ENCODE measurements at places on chromosomes 11 and 22. TPM values are rescaled to one million over a fixed set of nuclear protein-coding genes. Genes with fewer than 3 reads are reported as not detected.

DNA sequence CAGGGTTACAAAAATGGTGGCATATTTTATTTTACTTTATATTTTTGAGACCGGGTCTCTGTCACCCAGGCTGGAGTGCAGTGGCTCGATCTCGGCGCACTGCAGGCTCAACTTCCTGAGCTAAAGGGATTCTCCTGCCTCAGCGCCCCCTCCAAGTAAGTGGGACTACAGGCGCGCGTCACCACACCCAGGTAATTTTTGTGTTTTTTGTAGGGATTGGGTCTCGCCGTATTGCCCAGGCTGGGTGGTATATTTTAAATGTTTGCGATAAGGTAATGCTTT is 652 bp upstream of the FOSL1 start:
- no peak for DNase-seq

DNA sequence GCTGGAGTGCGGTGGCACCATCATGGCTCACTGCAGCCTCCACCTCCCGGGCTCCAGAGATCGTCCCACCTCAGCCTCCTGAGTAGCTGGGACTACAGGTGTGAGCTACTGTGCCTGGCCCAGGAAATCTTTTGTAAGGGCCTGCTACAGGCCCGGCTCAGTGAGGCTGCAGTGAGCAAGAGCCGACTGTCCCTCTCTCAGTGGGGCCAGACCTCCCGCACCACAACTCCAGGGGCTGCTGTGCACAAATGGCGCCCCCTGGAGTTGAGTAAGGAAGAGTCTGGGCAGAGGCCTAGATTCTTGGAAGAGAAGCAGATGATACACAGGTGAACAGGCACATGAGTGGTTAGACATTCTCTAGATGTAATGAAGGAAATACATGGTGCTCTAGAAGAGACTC is 7.0 kb downstream of the SERHL2 start:
- no peak for DNase-seq

DNA sequence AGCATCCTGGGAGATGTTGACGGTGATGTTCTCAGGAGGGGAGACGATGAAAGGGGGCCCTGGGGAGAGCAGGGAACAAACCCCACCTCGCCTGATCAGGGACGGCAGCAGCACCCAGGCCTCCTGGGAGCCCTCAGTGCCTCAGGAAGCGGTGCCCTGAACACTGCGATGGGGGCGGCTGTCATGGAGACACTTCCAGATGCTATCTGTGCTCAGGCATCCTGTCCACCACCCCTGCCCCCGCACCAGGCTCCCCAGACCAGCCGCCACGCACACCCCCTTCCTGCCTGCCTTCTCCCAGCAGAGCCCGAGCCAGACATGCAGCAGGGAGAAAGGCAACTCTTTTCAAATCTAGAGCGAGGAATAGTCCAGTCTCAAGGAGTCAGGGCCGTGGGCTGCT is 20.6 kb downstream of the IGSF9B start:
- no peak for DNase-seq

DNA sequence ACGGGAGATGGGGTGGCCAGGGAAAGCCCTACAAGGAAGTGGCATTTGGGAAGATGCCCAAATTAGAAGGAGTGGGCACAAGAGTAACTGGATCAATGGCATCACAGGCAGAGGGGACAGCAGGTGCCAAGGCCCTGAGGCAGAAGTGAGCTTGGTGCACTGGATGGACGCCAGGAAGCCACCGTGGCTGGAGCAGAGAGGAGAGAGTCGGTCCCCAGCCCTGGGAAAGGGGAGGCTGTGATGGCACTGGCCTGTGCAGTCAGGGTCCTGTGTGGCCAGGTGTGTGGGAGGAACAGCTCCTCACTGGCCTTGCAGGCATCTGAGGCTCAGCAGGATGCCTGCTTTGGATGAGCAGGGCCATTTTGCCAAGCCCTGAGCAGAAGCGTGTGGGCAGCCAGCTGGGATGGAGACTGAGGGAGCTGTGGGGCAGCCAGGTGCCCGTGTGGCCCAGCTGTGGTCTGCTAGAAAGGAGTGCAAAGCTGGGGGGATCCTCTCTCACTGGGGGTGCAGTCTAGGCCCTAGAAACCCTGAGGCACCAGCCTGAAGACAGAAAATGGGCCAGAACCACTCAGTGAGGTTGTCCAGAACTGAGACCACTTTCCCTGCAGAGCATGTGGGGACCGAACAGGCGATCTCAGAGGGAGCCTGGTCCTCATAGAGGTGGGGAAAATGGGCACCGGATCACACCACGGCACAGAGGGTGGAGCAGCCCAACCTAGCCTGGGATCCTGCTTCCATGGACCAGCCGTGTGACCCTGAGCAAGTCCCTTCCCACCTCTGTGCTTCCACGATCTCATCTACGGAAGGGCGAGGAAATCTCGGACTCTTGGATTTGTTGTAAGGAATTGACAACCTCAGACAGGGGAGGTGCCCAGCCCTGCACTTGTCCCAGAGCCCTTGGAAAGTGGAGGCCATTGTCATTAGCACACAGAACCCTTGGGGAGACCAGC is 78.6 kb upstream of the RTL6 start:
- no peak for DNase-seq

DNA sequence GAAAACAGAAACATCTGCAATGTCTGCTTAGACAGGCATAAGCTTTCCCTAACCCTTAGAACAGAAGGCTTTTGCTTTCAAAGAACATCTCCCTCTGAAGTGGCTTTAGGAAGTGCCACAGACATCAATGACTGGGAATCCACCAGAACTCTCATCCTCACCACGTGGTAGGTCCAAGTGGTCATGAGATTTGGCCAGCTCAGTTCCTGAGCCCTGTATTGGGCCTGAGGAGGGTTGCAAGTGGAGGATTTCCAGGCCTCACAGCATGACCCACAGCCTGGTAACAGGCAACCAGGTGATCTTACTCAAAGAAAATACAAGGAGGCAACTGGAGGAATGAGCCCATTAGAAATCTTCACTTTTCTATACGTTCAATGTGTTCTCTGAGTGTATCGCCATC is 1.6 kb downstream of the CASP1 start:
- no peak for DNase-seq

GRCh38 chr22:45225732-45226502 is 14.8 kb downstream of the KIAA0930 start:
- DNase-seq = peak; percentile 56

DNA sequence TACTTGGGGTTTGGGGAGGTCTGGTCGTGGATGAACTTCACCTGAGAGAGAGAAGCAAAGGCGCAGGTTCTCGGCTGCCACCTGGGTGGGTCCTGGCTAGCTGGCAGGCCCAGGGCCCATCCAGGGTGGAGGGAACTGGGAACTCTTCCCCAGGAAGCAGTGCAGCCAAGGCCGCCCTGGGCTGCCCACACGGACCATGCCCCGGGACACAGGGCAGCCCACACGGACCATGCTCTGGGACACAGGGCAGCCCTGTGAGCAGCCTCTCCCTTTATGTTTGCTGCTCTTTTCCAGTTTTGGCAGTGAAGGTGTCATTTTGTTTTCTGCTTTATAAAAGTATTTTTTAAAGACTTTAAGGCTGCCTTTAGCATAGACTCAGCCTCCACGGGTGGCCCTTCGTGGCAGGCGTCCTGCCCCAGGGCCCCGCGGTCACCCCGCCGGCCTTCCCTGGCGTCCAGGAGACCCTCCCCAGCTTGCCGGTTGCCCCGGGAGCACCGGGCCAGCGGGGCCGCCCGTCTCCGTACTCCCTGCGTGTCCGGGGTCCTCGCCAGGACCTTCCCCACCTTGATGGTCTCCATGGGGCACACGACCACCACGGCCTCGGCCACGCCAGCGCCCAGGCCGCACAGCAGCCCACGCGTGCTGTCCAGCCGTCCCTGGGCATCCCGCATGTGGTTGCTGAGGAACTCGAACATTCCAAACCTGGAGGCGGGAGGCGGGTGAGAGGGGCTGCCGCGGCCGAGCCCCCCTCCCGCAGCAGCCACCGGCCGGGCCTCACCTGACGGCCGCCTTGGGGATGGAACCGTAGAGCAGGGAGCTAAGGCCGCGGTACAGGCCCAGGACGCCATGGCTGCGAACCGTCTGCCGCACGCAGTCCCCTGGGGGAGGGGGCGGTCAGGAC is 1.1 kb downstream of the SLC25A1 start:
- no peak for DNase-seq

DNA sequence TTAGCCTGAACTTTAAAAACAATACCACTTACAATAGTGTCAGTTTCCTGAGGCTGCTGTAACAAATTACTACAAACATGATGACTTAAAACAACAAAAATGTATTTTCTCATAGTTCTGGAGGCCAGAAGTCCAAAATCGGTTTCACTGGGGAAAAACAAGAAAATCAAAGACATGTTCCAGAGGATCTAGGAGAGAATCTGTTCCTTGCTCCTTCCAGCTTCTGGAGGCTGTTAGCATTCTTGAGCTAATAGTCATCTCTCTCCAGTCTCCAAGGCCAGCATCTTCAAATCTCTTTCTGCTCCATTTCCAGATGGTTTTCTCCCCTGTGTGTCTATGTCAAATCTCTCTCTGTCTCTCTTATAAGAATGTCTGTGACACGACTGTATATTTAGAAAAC is 67.6 kb upstream of the TEAD1 start:
- no peak for DNase-seq

- DNase-seq = no peak
Observed at GRCh38 chr11:2775083-2775625, 75.4 kb upstream of the KCNQ1OT1 start.

- no peak for DNase-seq
Observed at GRCh38 chr22:37498289-37498909, 12.2 kb upstream of the MFNG start.

DNA sequence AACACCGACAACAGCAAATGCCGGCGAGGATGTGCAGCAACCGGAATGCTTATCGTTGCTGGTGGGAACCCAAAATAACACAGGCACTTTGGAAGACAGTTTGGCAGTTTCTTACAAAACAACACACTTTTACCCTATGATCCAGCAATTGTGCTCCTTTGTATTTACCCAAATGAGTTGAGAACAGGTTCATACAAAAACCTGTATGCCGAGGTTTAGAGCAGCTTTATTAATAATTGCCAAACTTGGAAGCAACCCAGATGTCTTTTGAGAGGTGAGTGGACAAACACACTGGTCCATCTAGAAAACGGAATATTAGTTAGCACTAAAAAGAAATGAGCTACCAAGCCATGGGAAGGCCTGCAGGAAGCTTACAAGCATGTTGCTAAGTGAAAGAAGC is 118.9 kb downstream of the CTTN start:
- no peak for DNase-seq

- no peak for DNase-seq
Observed at GRCh38 chr11:83764643-83765042, 478.5 kb upstream of the CCDC90B start.

DNA sequence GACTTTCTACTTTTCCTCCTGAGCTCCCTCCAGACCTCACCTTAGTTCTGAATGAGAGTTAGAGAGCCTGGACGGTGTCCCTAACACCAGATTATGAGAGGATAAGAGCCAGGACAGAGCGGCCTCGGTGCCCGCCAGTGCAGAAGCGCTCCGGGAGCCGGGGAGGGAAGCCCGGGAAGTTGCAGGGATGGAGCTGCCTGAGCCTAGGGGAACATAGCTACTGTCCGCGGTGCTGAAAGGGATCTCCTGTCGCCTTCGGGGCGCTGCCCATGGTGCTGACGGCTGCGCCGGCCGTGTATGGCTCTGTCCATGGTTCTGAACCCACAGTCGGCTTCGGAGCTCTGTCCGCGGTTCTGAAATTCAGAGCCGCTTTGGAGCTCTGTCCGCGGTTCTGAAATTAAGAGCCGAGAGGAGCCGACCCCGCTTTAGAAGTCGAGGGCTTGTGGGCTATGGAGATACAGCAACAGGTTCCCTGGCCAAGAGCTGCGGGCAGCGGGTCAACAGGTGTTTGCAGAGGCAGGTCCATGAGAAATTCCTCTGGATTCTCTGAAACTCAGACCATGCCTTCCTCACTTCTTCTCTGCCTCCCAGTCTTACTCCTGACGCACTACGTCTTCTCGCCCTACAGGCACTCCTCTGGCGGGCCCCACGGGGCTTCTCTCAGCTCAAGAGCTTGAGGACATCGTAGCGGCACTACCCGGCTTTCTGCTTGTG is 814 bp downstream of the NPAS4 start:
- peak; percentile 84 for DNase-seq

- DNase-seq = no peak
Observed at GRCh38 chr11:313787-314553, at the start of gene IFITM1. IFITM1 (plus strand) TSS chr11:314040; CDS start chr11:314171, 131 bp downstream.

GRCh38 chr22:48719978-48720661 is 1107.6 kb downstream of the BRD1 start:
- DNase-seq = no peak

DNA sequence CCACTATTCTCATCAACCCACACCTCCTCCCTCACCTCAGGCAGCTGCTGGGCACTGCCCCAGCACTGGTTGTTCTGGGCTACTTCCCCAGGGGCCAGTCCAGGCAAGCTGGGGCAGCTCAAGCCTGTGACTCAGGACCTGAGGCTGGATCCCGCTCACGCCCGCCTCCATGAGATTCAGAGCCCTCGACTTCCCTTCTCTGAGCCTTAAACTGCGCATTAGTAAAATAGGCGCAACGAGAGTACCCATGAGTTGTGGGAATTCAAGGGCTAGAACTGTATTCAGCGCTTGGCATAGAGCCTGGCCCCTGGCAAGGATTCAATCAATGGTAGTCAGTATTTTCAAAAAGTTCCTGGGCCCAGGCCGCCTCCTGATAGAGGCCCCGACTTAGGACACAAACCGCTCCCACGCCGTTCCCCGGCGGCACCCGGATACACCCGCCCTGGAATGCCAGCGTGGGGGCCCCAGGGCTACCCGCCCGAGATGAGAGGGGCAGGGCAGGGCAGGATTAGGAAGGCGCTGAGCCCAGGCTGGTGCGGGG is 723 bp upstream of the CD82 start:
- peak; percentile 91 for DNase-seq

DNA sequence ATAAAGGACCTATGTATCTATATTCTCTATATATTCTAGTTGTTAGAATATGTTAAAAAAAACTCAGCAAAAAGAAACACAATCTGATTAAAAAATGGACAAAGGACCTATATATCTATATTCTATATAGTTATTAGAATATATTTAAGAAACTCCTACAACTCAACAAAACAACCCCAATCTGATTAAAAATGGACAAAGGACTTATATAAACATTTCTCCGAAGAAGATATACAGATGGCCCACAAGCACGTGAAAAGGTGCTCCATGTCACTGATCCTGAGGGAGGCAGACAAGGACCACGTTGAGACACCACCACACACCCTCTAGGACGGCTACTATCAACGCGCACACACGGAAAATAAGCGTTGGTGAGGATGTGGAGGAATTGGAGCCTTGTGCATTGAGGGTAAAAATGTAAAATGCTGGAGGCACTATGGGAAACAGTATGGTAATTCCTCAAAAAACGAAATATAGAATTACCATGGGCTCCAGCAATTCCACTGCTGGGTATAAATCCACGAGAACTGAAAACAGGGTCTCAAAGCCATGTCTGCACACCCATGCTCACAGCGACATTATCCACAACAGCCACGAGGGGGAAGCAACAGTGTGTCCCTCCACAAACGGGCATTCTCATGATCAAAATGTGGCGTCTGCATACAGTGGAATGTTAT is 22.7 kb downstream of the YPEL1 start:
- peak; percentile 42 for DNase-seq

The MS4A12 gene
- total RNA-seq = not detected

The MEN1 gene
- 12.2 TPM for total RNA-seq

The SAA2 gene
- total RNA-seq = 2.0 TPM

The ACTN3 gene
- 1.2 TPM for total RNA-seq

The MYO7A gene
- 2.0 TPM for total RNA-seq

The CDKN1C gene
- 22.0 TPM for total RNA-seq

The ANGPTL5 gene
- not detected for total RNA-seq

The NUCB2 gene
- 43.9 TPM for total RNA-seq

The TBRG1 gene
- total RNA-seq = 20.8 TPM

Data from gastrocnemius medialis (tissue), 4 donors.